ENCODE measurements at places on chromosomes 12 and 14.
A peak's percentile ranks its signal among the peaks of the same experiment; 100 is the strongest.

GRCh38 chr12:60195483-60195882 is 599.7 kb downstream of the SLC16A7 start:
- no peak for DNase-seq

DNA sequence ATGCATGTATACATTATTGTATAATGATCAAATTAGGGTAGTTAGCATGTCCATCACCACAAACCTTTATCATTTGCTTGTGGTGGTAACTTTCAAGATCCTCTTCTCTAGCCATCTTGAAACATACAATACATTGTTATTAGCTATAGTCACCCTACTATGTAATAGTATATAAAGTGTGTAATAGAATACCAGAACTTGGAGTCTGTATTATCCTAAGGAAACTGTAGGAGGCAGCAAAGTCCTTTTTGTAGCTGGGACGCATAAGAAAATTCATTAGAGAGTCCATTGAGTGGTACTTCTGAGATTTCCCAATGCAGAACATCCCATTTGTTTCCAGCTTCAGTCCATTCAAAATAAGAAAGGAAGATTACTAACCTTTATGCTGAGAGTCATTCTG is 325.9 kb upstream of the LRFN5 start:
- peak; percentile 6 for DNase-seq

- peak; percentile 84 for DNase-seq
Measured at GRCh38 chr12:11785712-11786111, 136.2 kb downstream of the ETV6 start.

GRCh38 chr12:52829986-52830770 is 3.9 kb downstream of the KRT79 start:
- DNase-seq, result no peak

- no peak for DNase-seq
Measured at GRCh38 chr12:40142001-40142744, 36.3 kb upstream of the SLC2A13 start.

- DNase-seq, result no peak
Measured at GRCh38 chr14:74347097-74347794, 1.0 kb upstream of the VRTN start.

DNA sequence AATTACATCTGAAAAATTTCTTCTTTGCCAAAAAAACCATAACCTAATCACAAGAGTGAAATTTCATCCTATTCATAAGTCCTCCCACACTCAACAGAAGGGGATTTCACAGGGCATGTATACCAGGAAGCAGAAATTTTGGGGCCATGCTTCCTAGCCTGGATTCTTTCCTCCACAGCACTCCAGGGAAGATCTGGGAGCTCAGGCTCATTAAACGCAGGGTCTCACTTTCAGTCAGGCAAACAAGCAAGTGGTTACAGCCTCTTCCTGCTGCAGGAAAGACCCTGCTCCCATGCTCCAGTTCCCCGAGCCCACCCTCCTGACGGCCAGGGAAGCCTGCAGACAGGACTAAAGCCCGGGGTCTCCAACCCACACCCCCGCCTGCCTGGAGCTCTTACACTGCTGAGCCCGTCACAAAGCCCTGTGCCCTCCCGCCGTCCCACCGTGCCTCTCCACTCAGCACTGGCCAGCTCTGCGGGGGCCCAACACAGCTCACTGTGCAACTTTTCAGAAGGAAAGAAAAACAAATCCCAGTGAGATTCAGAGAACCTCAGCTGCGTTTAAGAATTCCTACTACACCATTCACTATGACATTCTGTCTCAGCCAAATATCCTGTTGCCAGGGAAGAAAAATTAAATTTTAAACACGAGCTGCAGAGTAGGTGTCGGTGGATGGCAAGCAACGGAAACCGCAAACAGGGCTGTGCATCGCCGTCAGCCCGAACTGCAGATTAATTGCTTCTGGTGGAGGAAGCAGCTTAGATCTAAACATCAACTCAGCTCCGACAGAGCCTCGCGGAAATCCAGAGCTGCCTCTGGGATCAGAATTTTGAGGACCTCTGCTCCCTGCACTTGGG is 106.7 kb upstream of the SFSWAP start:
- no peak for DNase-seq

DNA sequence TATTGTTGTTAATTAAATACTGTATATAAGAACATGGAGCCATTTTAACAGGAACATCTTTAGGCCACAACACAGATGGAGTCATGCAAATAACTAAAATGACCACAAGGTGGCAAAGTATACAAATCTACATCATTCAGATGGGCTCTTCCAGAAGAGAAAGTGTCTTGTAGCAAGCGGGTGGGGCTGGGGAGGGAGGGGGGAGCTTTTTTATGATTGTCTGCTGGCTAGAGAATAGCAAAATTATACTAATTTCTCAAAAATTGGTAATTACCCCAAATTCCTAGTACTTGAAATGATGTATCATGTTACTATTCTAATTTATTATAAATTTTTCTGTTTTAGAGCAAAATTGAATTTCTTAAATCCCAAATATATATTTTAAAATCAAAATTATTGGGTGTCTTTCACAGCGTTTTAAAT is 378.7 kb downstream of the PRKD1 start:
- DNase-seq, result peak; percentile 74

DNA sequence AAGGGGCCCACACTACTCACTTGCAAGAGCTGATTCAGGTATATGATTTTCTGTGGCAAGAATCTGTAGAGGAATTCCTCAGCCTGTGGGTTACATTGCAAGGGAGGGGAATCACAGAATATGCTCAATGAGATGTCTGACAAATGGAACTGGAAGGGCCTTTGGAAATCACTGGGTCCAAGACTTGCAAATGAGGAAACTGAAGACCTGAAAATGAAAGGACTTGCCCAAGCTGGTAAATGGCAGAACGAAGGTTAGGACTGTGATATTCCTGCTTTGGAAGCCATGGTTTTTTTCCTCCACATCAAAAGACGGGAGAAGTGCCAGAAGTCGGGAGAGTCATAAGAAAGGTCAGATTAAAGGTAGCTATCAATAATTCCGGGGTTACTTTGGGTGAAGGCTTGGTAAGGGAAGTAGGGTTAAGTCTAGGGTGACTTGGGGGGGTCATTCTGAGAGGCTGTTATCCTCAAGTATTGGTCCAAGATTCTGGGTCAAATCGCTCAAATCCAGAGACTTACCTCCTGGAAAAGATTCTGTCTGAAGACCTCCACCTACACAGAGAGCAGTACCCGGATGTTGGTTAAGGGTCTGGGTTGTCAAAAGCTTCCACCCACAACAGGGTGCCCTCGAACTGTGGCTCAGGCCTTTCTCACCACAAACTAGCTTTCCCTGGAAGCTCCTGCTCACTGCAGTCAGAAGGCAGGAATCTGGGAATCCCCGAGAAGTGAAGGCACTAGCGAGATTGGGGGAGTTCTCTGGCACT is 539 bp downstream of the PSME2 start:
- DNase-seq, result peak; percentile 22

DNA sequence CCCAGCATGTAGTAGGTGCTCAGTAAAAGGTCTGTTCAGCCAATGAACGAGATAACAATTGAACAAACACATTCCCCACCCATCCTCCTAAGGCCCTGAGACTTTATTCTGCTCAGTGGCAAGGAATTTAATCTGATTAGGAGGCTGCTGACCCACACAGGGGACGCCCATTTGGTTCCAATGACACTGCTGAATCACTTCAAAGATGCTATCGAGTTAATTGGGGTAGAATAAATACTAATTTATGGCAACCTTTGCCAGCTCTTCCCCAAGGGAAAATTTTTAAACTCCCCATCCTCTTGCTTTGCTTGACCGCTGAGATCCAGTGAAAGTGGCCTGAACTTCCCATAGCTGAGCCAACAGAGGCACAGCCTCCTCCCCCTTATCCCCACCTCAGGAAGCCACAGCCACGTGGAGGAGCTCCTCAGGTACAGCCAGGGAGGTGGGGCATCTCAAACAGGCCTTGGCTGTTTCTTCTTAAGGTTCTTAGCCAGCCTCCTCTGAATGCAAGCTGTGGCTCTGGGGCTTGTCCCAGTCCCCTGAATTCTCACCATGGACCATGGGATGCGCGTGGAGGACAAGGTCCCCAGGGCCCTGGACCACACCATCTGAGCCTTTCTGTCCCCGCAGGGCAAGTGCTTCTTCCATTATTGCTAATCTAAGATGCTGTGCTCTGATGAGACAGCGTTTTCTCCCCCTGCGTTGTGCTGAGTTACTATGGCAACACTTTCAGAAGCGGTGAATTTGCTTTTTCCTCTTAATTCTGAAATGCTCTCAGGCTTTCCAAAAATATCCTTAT is 26.7 kb downstream of the C14orf132 start:
- no peak for DNase-seq

All from fibroblast of the conjunctiva (primary cell).